GF-D8 (cell line): ENCODE measurements at places on chromosomes 12 and 14.

DNA sequence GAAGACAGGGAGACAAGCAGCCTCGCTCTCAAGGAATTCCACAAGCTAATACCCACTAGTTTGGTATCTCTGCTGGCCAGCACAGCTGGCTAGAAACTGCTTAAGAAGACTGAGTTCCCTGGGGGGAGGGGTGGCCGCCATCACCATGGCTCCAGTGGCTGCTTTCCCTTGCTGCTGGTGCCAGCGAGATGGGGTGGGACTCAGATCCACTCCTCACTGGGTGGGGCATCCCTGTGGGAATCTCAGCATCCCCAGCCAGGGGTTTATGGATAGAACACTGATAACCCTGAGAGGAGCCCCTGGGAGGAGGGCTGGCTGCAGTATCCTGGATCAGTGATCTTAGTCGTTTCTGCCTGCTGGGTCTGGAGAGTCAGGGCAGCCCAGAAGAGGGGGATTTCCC lies 170.6 kb upstream of the MDGA2 start:
- DNase-seq, result no peak

- DNase-seq, result no peak
These were observed 113.2 kb downstream of the DPF3 start for GRCh38 chr14:72780751-72781150.

DNA sequence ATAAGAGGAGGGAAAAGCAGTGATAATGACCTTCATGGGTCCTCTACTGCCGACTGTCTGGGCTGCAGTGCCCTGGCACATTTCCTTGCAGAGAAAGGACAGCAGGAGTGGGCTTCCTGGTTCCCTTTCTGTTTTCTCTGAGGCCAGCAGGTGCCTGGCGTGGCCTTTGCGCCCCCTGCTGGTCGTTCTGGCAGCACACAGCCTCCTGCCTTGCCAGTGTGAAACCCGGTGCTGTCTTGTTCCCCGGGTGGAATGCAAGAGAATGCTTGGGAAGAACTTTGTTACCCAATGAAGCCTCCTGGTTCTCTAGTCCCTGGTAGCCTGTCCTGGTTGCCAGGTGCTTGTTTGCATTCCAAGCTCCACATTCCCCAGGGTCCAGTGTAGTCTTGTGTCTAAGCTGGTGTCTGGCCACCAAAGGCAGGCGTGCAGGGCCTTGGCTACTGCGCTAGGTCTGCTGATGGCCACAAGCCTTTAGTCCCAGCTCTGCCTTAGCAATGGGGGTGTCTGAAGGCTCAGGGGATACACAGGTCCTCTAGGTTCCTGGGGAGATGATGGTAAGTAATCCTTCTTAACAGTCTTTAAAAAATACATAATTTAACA lies 1392.4 kb upstream of the TMEM132C start:
- DNase-seq, result peak; percentile 7

DNA sequence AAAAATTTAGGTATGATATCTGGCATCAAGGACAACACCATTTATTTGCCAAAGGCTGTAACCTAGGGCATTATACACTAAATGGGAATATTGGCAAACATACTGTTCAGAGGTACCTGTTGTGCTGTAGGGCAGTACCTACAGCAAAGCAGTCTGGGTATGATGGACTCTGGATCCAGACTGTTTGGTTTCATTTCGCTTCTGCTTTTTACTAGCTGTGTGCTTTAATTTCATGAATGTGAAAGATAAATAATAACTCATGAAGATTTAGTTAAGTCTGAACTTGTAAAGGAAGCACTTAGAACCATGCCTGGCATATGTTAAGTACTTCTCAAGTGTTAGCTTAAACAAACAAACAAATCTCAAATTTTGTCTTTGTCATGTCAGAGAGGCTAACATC lies 17.7 kb upstream of the SLC38A2 start:
- no peak for DNase-seq

- DNase-seq, result no peak
These were observed 21.8 kb upstream of the KRR1 start for GRCh38 chr12:75533239-75533638.

- DNase-seq, result no peak
These were observed 268.3 kb downstream of the NPAS3 start for GRCh38 chr14:33206981-33207380.

GRCh38 chr12:75908961-75909605 lies 122.5 kb downstream of the PHLDA1 start:
- DNase-seq, result no peak

GRCh38 chr14:93511001-93511400 lies 80.3 kb downstream of the UNC79 start:
- no peak for DNase-seq

DNA sequence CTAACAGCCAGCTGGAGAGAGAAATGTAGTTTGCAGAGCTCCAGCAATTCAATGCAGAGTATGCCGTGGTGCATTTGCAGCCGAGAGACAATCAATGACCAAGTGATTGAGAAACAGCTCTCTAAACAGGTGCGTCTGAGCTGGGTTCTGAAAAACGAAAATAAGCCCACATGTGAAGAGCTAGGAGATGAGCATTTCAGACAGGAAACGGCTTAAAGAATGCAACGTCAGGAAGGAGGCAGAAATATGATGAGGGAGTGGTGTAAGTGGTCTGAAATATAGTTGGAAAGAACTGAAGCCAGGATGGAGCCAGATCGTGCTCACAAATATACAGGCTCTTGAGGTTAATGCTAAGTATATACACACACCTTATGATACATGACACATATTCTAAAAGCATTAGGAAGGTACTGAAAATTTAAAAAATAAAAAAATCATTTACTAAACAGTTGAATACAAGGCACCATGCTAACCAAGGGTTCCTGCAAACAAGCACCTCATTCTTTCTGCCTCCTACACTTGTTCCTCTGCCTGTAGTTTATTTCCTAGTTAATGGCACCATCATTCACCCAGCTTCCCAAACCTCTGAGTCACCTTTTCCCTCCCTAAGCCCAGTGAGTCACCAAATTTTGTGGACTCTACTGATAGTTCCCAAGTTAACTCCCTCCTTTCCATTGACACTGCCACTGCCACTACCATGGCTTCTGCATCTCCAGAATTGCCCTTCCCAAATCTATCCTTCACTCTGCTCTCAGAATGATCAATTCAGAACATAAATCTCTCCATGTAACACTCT lies 2.3 kb upstream of the GARIN2 start:
- no peak for DNase-seq
